ENCODE measurements at places on chromosomes 3 and 15. TPM values are rescaled to one million over a fixed set of nuclear protein-coding genes. Genes with fewer than 3 reads are reported as not detected.

- DNase-seq, result no peak
Observed at GRCh38 chr15:37107071-37107743, 6.9 kb upstream of the MEIS2 start.

DNA sequence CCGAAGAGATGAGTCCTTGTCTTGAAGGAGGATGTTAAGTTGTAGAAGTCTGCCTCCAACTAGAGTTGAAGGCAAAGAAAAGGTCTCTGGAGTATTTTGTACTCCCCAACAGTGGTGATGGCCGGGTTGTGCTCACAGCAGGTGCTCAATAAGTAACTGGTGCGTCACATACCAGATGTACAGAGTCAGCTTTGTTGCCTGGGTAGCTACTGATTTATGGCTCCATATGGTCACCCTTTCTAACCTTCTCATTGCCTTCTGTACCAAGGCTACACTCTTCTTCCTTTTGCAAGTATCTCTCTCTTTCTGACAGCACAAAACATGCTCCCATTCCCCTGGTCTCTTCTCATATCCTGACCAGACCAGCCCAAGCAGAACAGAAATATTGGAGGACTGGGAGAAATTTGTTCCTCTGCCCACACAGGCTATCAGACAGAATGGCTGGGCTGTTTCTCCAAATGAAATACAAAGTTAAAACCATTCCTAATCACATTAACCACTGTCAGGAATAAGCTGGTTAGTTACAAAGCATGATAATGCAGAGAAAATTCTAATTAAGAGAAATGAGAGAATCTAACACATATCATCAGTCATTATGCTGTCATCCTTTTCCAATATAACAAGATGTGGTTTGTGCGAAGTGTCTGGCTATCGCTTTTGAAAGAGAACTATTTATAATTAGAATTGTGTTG is 150.1 kb upstream of the LRRN1 start:
- DNase-seq, result no peak

DNA sequence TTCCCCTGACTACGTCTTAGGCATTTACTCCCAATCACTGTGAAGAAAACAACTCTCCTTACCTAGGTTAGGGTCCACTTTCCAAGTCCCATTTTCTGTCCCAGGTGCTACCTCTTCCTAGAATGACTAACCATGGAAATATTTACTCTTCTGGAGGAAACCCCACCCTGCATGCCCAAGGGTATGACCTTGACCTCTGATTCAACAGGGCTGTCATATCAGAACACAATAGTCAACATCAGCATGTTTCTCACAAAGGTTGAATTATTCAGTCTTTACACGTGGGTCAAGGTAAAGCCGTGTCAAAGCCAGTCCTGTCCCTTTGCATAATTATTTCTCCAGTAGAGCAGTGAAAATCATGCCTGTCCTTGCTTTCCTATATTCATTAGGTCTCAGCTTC is 4.3 kb upstream of the FRMD5 start:
- no peak for DNase-seq

DNA sequence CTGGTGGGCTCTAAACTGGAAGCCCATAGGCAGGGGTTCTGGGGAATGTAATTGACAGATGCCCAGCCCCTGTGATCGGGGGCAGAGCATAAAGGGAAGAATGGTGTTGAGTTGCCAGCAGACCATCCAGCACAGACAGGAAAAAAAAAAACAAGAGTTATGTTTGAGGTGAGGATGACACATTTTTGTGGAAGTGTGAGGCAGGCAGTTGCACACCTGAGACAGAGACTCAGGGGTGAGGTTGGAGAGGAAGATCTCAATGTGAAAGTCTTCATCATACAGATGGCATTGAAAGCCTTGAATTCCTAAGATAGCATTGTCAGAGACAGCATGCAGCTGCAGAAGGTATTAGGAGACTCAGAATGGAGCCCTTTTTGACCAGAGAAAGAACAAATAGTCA is 18.6 kb upstream of the ST8SIA2 start:
- no peak for DNase-seq

GRCh38 chr3:111588527-111588926 is 6.6 kb downstream of the ZBED2 start:
- DNase-seq, result peak; percentile 16

- DNase-seq, result peak; percentile 40
Observed at GRCh38 chr3:69542089-69542804, 156.4 kb upstream of the FRMD4B start.

- DNase-seq, result no peak
Observed at GRCh38 chr3:12961007-12961696, 112.1 kb downstream of the IQSEC1 start.

GRCh38 chr15:73265536-73266153 is 103.1 kb downstream of the HCN4 start:
- peak; percentile 59 for DNase-seq

GRCh38 chr3:72738752-72739530 is 109.3 kb downstream of the SHQ1 start:
- DNase-seq, result peak; percentile 9

DNA sequence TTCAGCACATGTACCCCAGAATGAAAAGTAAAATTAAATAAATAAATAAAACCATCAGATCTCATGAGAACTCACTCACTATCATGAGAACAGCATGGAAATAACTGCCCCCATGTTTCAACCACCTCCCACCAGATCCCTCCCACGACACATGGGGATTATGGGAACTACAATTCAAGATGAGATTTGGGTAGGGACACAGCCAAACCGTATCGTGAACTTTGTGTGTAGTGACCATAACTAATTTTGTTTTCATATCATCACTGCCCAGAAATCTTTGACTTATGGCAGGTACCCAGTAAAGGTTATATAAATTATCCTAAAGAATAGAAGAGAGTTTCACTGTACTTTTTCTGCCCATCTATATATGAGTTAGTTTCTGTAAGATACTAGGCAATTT is 766.5 kb downstream of the ROBO1 start:
- DNase-seq, result no peak

- no peak for DNase-seq
Observed at GRCh38 chr3:149895769-149896168, 74.9 kb downstream of the PFN2 start.

GRCh38 chr3:3927965-3928364 is 128.7 kb downstream of the LRRN1 start:
- DNase-seq, result no peak

- DNase-seq, result no peak
Observed at GRCh38 chr3:131403216-131403895, 21.8 kb downstream of the NUDT16 start.

DNA sequence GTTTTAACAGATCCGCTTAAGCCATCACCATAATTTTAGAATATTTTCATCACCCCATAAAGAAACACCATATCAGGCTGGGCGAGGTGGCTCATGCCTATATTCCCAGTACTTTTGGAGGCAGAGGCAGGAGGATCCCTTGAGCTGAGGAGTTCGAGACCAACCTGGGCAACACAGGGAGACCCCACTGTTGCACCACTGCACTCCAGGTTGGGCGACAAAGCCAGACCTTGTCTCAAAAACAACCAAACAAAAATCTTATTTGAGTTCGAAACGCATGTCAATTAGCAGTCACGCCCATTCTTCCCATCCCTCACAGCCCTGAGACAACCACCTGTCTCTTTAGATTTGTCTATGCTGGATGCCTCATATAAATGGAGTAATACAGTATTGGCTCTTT is 119.9 kb downstream of the KLF13 start:
- no peak for DNase-seq

DNA sequence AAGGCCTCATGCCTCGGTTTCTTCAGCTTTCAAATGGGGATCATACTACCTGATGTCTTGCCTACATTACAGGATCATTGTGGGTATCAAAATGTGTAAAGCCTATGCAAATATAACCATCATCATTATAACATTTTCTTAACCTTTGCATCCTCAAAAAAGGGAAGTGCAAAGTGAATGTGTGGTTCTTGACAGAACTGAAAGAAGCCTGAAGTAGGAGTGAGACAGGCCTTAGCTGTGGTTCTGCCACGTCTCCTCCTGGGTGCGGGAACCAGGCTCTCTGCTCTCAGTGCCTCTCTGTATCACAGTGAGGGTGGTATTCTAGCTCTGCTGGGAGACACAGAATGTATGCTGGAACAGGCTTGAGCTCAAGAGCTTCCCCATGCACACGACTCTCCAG is 316.9 kb upstream of the ICE2 start:
- DNase-seq, result no peak

DNA sequence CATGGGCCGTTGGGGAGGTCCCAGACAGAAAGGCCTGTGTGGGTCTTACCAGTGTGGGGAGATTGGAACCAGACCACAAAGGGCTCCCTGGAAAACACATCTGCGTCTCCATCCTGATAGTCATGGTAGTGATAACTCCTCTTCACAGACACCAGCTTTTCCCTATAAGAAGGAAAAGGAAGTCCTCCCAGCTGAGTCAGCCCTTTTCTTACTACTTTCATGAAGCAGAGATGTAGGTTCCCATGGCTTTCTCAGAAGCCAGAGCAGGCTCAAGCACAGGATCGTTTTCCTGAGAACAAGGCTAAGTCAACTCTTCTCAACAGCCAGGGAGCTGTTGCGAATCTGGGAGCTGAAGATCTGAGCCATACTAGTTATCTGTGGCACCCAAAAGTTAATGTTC is 6.1 kb downstream of the DNASE1L3 start:
- no peak for DNase-seq

GRCh38 chr3:45654397-45654944 is 34.7 kb upstream of the SACM1L start:
- no peak for DNase-seq

DNA sequence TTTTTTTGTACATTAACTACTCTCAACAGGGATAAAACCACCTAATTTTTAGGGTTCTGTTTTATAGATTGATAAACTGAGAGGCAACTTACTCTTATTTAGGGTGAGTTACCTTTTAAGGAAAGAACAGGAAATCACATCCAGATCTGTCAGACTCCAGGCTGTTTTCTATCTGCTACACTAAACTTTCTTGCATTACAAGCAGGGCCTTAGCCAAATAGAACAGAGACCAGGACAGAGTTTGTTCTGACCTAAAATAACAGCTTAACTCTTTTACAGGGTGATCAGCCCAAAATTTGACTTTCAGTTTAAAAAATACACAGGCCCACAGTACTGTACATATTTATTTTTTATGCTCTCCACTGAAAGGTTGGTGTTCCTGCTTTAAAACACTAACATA is 38.6 kb downstream of the SGO1 start:
- DNase-seq, result no peak

DNA sequence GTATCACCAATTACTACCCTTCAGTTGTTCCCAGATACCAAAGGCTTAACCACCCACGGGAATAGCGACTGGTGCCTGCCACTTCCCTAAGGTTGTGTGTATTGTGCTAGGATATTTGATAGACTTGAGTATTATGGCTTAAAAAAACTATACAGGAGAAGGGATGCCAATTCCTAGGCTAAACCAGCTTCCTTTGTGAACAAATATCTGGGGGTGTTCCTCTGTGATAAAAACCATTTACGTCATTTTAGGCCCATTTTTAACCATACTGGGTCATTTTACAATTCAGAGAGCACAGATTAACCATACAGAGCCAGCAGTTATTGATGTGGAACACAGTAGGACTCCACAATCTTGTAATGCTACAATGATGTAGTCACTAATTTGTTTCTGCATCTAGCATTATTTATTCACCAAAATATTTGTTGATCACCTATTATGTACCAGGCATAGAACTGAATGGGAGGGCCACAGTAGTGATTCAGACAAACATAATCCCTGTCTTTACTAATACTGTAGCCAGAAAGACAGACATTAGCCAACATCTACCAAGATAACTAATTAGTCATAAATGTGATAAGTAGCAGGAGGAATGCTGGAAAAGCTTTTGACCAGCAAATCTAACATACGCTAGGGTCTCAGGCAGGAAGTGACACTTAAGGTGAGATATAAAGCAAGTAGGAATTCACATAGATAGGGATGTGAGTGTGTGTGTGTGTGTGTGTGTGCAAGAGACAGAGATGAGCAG is 184.8 kb downstream of the MECOM start:
- no peak for DNase-seq

- DNase-seq, result no peak
Observed at GRCh38 chr3:36680952-36681351, 83.4 kb downstream of the DCLK3 start.

- peak; percentile 12 for DNase-seq
Observed at GRCh38 chr3:30516238-30516637, 90.2 kb upstream of the TGFBR2 start.

- DNase-seq, result no peak
Observed at GRCh38 chr3:10964537-10965167, 27.9 kb upstream of the SLC6A1 start.

DNA sequence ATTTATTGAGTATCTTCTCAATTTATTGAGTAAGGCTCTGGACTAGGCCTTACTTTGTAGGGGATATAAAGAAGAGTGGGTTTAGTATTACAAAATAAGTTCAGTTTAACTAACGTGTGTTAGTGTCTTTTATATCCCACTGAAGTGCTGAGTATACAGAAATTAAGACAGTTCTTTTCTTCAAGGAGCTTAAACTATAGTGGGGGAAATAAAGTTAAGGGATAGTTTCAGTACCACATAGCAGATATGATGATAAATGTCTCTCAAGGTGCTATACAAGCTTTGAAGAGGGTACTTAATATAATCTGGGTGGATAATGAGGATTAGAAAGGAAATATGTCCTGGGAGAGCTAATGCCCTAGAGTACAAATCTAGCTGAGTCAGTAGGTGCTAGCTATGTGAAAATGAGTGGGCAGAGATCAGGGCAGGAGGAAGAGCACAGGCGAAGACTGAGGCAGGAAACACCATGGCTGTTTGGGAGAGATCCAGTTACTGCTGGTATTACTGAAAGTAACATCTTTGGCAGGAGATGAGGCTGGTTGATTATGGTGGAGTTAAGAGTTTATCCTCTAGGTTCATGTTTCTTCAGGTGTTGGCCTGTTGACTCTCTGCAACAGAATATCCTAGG is 46.0 kb downstream of the TEX9 start:
- no peak for DNase-seq

GRCh38 chr3:194938845-194939531 is 253.3 kb downstream of the FAM43A start:
- DNase-seq, result peak; percentile 83

GRCh38 chr15:84921121-84921520 is 36.7 kb downstream of the SLC28A1 start:
- peak; percentile 30 for DNase-seq

DNA sequence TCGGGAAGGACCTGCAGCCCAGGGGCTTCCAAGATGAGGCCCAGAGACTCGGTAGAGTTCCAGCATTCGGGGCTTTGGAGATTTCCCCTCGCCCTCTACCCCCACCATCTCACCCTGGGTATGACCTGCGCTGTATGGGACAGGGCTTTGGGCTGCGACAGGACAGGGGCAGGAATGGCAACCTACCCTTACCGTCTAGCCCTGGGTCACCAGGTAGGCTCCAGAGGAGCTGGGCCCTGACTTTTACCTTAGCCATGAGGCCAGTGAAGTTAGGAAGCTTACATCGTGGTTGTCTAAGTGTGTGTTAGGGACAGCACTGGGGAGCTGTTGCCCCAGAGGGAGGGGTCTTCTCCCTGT is 683 bp downstream of the PPM1M start:
- no peak for DNase-seq

Gene NR1I2
- not detected for total RNA-seq

Gene TGM5
- total RNA-seq, result not detected

Gene DLL4
- not detected for total RNA-seq

Gene P2RY1
- not detected for total RNA-seq

Gene ALDH1A2
- 0.99 TPM for total RNA-seq

Gene MKRN2OS
- not detected for total RNA-seq

Gene GRM7
- not detected for total RNA-seq

All from MG63 (cell line).